ENCODE measurements at places on chromosomes 16 and 17.

DNA sequence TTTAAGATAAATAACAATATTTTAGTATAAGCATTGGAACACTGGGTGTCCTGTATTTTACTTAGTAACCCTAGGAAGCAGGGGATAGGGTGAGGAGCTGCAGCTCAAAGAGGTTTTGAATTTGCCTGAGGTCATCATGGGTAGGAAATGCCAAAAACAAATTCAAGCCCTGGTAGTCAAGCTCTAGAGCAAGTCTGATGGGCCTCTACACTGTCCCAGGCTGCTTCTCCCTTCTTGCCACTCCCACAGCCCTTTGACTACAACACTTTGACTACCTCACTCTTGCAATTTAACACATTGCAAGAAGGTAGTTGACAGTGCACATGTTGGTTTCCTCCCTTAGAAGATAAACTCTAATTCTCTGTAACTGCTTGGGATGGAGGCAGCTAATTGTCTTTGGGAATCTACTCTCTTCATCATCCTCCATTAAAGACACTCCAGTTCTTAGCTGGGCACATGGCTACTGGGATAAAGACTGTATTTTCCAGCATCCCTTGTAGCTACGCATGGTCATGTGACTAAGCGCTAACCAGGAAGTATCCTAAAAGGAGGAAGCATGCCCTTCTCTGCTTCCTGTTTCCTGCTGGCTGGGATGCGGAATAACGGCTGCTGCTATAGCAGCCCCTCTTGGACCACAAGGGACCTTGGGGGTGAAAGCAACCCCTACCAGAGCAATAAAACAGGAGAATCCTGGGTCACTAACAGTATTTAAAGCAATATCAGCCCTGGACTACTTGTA lies 30.7 kb upstream of the SSTR2 start:
- DNase-seq, result no peak

DNA sequence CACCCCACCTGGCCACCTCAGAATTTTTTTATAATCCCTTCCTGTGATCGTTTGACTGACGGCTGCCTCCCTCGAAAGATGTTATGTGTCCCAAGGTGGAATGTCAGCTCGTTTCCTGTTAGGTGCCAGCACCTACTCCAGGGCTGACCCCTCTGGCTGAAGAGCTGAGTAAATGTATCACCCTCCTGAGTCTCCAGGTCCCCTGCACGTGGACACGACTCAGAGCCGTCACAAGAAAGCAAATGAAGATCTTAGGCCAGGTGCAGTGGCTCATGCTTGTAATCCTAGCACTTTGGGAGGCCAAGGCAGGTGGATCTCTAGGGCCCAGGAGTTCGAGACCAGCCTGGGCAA lies 273.2 kb downstream of the C16orf95 start:
- no peak for DNase-seq

GRCh38 chr16:89315791-89316581 lies 98.5 kb downstream of the ZNF778 start:
- peak; percentile 73 for DNase-seq

DNA sequence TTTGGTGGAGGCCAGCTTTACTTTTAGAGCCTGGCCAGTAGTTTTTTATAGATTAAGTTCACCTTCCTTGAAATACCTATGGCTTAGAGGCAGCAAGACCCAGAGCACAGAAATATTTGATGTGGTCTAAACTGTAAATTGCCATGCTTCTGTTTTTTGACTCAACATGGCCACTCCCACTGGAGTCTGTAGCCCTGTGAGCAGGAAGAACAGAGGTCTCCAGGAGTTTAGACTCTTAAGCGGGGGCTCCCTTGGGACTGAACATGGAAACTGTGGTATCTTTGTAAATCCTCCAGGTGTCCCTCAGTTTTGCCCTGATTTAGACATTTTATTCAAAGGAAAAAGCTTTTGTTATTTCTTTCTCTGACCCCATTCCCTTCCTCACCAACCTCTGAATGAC lies 145.6 kb downstream of the FTO start:
- DNase-seq, result no peak

GRCh38 chr17:75844530-75845057 lies 390 bp upstream of the UNC13D start:
- no peak for DNase-seq

DNA sequence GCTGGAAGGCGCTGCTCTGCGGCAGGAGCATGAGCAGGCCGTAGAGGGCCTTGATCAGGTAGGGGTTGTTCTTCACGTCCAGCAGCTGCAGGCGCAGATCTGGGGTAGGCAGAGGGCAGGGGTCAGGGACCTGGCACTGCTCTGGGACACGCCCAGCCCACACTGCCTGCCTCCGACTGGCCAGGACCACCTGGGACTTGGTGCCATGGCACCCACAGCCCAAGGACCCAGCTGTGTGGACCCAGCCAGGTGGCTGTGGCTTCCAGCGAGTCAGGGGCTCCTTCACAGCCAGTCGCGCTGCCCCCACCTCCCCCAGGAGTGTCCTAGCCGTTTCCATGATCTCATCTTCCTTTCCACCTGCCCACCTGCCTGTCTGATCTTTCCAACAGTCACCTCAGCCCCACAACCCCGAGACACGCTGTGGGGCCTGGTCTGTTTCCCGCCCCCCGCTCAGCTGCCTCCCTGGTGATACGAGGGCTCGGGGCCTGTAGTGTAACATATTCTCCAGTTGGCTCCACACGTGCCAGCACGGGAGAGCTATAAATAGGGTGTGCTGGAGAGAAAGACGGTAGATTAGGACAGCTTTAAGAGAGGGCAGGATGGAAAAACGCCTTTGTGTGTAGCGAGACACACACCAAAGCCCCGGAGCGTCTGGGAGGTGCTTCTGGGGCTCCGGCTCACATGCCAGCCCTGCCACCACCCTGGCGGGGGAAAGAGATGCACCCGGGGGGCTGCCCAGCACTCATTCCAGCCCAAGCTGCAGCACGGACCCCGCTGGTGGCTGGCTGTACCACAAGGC lies 7.2 kb upstream of the MTSS2 start:
- DNase-seq, result no peak

DNA sequence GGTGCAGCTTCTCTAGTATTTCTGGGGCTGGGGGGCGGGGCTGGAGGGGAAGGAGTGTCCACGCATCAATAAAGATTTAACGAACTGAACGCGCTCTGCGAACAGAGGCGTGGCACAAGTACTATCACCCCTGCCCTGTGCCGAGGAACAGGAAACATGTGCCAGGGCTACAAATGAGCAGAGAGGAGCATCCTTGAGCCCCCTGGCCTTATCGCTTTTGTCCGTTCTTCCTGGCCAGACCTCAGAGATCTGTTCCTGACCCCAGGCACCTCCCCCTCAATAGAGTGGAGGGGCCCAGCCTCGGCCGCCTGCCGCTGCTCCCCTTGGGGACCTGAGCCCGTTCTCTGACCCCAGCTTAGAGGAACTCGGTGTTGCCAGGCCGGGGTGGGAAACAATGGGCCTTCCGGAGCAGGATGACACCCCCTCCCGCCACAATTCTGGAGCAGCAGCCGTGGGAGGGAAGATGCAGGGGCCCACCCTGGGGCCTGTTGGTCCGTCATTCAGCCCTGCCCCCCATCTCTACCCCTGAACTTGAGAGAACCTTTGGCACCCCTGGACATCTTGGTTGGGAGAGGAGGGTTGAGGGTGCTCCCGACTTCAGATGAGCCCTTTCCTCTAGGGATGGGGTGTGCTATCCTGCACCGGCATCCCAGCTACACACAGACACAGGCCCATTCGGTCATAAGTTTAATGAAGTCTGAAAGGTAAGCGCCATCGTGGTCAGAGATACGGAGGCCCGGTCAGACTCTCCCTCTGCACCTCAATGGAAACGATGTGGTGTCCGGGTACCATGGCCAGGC lies 1.1 kb downstream of the NAA38 start:
- no peak for DNase-seq

- no peak for DNase-seq
Observed at GRCh38 chr16:57622361-57623250, 5.8 kb upstream of the ADGRG1 start.

DNA sequence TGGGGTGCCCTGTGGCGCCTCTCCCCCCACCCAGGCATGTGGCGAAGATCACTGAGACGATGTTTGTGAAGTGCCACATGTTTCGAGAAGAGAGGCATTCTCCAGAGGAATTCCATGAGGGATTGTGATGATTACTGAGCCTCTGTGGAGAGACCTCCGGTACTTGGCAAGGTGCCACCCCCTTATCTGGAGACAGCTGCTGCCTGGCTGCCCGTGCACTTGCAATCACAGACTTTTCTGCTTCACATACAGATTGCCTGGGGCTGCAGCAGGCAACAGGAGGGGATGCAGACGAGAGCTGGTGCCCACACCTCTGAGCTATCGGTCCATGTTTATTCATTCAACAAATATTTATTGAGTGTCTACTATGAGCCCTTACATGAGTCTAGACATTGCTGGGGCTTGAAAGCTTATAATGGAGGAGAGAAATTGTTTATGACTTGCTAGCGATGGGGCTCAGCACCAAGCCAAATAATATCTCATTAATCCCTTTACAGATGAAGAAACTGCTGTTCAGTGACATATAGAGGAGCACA lies 317.2 kb upstream of the ZFHX3 start:
- no peak for DNase-seq

- DNase-seq, result no peak
Observed at GRCh38 chr17:38750312-38751121, 2.0 kb upstream of the PSMB3 start.

All from T-cell (primary cell).